Vein endothelial cell (primary cell): ENCODE measurements at places on chromosomes 12 and 14. TPM values are rescaled to one million over a fixed set of nuclear protein-coding genes. Genes with fewer than 3 reads are reported as not detected.

The PLCZ1 gene
- total RNA-seq: 0.38 TPM in 1 of 2 replicates, not detected in the other

The TEX52 gene
- not detected in 2 replicates for total RNA-seq

The FGD4 gene
- 41.8 and 68.5 TPM in 2 replicates for total RNA-seq

The IFT81 gene
- total RNA-seq: 7.8 and 9.4 TPM in 2 replicates

The OR6C2 gene
- total RNA-seq: not detected in 2 replicates
